ENCODE measurements at places on chromosomes 12 and 14. TPM values are rescaled to one million over a fixed set of nuclear protein-coding genes. Genes with fewer than 3 reads are reported as not detected.

The LDHB gene
- total RNA-seq: 179 TPM

The MANSC4 gene
- not detected for total RNA-seq

The SIX4 gene
- total RNA-seq: 2.7 TPM

The GPATCH2L gene
- total RNA-seq: 68.0 TPM

The CCDC175 gene
- total RNA-seq: not detected
